ENCODE measurements at places on chromosomes 12 and 14.

- peak; percentile 69 for DNase-seq
Observed at GRCh38 chr12:128914908-128915563, 61.8 kb downstream of the GLT1D1 start.

DNA sequence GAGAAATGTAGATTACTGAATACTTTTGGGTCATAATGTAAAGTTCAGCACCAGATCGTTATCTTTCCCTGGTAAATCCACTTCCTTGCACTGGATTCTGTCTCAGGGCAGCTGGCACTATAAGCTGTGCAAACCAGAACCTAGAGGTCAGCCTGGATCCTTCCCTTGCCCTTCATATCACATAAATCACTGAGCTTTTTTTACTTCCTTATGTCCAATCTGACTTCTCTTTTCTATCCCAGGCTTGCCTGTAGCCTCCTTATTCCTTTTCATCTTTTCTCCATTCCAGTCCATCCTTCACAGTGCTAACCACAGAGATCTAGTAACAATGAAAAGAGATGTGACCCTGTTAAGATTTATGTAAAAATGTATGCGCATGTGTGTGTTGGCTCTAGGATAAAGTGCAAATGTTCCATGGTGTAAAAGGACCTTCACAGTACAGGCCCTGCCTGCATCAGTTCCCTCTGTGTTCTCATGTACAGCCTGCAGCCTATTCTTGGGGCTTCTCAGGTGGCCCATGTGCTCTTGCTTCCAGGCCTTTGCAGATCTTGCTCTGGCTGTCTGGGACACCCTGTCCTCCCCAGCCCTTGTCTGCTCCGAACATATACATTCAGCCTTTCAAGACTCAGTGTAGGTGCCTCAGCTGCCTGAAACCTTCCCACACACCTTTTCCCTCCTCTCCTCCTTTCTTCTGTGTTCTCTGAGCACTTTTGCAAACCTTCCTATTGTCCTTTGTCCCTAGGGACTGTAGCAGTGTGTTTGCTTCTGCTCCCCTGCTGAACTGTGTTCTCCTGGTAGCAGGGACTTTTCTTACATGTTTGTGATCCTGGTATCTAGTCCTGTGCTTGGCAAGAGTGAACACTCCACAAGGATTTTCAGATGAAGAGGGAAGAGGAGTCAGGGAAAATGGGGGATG, 30.0 kb downstream of the PELI2 start:
- peak; percentile 15 for DNase-seq

DNA sequence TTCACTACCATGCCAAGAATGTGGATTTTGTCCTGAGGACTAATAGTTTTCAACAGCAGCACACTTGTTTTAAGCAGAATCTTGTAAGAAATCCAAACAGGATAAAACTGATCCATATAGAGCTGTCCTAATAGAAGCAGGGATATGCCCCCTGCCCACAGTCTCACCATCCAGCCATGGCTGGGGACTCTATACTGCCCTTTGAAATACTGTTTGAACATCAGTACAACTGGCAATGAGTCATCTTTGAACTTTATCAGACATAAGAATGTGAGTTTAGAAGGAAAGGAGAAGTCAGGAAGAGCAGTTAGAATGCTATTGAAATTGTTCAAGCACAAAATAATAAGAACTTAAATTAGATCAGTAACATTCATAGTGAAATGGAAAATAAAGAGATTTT, 3.8 kb upstream of the C12orf42 start:
- no peak for DNase-seq

DNA sequence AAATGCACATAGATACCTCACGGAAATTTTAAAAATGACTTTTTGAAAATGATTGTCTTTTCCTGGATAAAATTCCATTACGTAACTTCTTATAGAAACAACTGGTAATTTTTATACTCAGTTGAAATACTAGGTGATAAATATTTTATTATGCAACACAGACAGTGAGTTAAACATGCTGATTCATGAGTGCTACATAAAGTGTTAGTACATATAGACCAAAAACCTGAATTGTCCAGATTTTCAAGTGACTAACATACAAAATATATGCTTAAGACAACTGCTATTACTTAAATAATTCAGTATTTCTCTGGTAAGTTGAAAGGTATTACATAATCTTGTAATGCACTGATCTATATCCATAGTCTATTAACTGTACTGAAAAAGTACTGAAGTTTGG, 11.9 kb downstream of the PTPRO start:
- DNase-seq: no peak

- no peak for DNase-seq
Observed at GRCh38 chr12:111368291-111368787, 556 bp downstream of the PHETA1 start.

DNA sequence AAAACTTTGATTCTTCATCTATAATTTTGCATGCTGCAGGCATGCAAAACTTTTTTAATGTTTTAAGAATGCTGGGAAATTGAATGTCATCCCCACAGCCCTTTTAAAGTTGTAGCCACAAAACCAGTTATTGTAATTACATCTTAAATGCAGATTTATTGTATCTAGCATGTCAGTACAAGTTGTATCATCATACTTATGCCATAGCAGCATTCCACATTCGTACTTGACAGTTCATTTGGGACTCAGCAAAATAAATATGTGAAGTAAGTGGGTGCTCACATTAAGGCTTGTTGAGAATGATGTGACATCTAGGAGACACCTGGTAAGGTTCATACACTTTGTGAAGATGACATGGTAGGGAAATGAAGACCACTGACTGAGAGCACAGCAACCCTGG, 44.0 kb upstream of the GZMB start:
- no peak for DNase-seq

- no peak for DNase-seq
Observed at GRCh38 chr14:102374264-102374663, 11.5 kb downstream of the TECPR2 start.

- DNase-seq: no peak
Observed at GRCh38 chr12:113278141-113278540, 56.8 kb downstream of the SLC8B1 start.

Measured in inflammatory macrophage (primary cell).